ENCODE measurements at places on chromosomes 5 and 9.

DNA sequence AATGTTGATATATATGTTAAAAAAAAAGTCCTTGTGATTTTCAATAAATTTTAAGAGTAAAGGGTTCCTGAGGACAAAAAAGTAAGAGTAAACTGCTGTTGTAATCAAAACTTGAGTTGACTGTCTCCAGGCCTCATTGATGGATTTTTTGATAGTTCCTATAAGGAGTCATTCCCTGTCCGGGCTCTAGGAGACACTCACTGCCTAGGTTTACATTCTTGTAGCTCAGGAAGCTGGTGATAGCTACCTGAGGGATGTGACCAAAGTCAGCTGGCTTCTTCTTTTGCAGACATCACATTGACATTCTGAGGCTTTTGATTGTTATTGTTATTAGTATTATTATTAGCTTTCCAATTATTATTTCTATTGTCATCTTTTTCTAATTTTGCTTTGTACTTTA is 116.5 kb upstream of the FBXL7 start:
- DNase-seq: no peak

- no peak for DNase-seq
Measured at GRCh38 chr5:94094793-94095441, 353.5 kb upstream of the POU5F2 start.

DNA sequence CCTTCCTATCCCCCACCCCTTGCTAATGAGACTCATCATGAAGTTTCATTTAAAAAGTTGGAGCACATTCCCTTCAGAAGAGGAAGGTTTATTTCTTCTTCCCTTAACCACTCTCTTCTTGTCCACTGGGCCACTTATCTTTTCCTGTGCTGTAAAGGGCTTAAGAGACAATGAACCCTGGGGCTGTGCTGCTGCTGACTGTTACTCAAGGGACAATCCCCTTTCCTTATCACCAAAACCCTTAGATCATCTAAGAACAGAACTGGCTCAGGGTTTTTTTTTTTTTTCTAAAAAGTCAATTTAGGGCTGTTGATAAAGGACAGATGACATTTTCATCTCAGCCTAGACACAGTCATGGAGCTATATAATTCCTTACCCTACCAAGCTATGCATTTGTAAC is 29.6 kb downstream of the CAPSL start:
- no peak for DNase-seq

- DNase-seq: no peak
Measured at GRCh38 chr5:142602720-142603245, 83.1 kb downstream of the FGF1 start.
